ENCODE measurements at places on chromosomes 4 and X.
A peak's percentile ranks its signal among the peaks of the same experiment; 100 is the strongest.

GRCh38 chrX:132017431-132018185, 5.5 kb upstream of the STK26 start:
- DNase-seq = no peak

GRCh38 chr4:128342762-128343161, 55.1 kb upstream of the PGRMC2 start:
- DNase-seq = no peak

DNA sequence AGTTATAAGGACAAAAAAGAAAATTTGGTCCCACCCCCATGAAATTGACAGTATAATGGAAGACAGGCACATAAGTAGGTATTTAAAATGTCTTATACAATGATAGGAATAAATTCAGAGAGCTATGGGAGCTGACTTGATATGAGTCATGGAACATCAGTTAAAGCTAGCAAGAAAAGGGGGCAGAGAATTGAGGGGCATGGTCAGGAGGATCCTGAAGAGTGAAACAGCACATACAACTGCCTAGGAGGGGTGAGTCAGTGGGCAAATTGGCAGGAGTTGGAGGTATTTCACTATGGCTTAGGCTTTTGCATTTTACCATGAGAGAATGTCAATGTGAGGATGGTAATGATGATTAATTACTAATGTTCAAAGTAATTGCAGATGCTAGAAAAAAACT, 95.4 kb upstream of the BANK1 start:
- no peak for DNase-seq

DNA sequence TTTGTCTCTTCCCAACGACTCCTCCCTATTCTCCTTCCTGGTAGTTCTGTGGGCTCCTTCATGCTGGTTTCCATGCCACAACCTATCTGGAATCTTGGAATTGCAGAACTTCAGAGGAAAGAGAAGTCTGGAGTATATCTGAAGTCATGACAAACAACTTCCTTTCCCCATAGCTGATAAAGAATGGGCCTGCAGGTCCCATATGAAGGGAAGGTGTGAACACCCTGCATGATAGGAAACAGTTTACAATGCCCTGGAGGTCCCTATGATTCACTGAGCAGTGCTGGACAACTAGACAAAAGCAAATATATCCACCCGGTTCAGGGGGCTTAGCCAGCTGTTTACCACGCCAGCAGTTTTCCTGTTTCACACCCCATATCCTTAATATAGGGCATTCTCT, 19.4 kb downstream of the FAM9C start:
- no peak for DNase-seq

DNA sequence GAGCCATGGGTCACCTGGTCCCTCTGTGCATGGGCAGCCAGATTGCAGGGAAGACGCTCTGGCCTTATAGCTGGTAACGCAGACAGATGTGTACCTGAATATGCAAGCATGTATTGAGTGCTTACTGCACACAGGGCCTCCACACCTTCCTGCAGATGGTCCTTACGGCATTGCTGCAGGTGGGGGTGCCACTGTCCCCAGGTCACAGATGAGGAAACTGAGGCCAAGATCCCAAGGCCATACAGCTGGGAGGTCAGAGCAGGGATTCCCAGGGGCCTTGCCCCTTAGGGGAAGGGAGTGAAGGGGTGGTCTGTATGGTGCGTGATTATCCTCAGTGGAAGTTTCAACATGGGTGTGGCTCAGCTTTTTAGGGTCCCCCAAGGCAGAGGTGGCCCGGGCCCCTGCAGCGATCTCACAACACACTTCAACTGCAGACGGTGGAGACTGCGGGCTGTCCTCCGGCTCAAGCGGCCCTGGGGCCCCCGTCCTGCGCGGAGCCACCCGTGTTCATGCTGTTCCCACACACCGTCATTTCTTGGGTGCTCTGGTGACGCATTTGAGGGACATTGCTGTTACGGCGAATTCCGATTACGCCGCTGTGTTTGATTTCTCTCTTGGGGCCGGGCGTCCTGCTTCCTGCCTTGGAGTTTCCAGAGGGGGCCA, 8.1 kb downstream of the DOK7 start:
- DNase-seq = no peak

DNA sequence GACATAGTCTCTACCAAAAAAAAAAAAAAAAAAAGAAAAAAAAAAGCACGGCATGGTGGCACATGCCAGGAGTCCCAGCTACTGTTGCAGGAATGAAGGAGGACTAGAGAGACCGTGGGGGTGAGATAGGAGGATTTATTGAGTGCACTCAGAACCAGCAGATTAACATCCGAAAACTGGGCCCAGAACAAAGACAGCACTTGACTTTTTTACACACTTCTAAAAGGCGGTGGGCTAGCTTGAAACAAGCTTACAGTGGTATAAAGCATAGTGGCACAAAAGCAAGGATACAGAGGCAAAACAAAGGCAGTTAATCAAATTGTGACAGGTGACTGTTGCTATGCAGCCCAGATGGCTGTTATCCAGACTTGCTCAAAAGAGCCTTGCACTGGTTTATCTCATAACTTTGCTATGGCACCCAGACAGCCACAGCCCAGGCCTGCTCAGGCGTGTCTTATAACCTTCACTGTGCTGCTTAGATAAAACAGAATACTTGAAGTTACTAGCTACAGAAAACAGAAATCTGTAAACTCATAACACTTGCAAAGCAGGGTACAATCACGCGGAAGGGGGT, 9.9 kb upstream of the PI4K2B start:
- DNase-seq = no peak

- DNase-seq = no peak
Measured at GRCh38 chr4:80305466-80305865, 30.1 kb upstream of the CFAP299 start.

- no peak for DNase-seq
Measured at GRCh38 chr4:949656-950055, 17.4 kb downstream of the TMEM175 start.

GRCh38 chr4:7427831-7428260, 6.9 kb downstream of the PSAPL1 start:
- DNase-seq = no peak

DNA sequence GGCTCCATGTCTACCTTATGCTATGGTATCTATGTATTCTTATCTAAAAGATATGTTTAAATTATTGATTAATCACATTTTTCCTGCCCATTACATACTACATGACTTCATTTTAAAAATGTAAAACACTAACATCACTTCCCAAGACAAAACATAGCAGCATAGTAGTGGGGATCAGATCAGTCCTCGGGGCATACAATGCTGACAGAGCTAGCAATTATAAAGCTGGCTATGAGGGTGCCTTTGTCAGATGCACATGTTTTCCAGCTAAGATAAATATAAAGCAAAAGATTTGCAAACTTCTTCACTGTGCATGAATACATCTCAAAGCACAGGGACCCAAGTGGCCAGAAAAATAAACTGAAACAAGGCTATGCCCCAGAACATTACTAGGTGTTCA, 549.8 kb upstream of the INTU start:
- no peak for DNase-seq

- DNase-seq = no peak
Measured at GRCh38 chrX:54640736-54641135, 110.7 kb downstream of the GNL3L start.

GRCh38 chrX:85994797-85995196, 52.6 kb downstream of the CHM start:
- DNase-seq = no peak

DNA sequence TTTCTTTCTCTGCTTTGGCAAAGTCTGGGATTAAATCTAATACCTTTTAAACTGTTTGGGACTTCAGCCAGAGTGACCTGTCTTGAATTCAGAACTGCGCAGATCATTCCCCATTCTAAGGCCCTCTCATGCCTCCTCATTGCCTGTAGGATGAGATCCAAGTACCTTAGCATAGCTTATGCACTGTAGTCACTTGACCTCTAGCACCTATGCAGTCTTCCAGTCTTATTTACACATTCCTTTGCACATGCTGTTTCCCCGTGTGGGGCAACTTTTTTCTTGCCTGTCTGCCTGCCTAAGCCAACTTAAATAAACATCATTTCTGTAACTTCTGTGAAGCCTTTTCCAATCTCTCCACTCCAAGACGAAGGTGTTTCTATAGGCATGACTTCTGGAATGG, 68.4 kb downstream of the AR start:
- no peak for DNase-seq

GRCh38 chr4:176319704-176320339, at the start of gene SPCS3:
SPCS3 (plus strand) TSS chr4:176319966; CDS start chr4:176320077, 111 bp downstream.
- peak; percentile 94 for DNase-seq

DNA sequence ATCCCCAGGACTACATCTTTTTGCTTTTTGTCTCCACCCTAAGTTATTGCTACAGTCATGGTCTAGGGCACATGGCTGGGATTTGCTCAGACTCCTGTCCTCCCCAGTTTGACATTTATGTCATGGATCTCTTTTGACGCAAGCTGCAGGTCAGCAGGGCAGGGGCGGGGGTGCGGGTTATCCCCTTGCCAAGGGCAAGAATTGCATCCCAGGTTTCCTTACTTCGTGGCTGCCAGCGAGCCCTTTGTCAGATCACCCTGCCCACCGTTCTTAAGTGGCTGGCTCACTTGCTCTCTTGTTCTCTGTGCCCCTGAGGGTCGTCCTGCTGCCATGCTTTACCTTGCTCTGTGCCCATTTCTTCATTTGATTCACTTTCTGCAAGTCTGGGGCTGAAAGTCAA, 21.1 kb upstream of the UBA1 start:
- no peak for DNase-seq

DNA sequence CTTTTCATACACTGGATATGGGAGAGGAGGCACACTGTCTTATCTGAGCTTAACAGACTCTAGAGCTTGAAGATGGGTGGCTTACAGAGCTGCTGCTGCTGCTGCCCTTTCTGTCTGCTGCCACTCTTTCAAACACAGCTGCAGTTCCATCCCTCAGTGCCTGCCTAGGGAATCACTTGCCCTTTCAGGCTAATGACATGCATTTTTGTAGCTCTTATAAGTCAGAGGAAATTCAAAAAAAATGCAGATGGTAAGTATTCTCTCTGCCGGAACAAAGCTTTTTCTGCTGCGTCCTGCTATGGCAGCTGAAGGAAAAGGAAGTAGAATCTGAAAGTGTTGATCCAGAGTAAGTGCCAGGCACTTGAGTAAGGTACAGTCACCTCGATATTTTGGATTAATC, 460.4 kb upstream of the DIAPH2 start:
- no peak for DNase-seq

DNA sequence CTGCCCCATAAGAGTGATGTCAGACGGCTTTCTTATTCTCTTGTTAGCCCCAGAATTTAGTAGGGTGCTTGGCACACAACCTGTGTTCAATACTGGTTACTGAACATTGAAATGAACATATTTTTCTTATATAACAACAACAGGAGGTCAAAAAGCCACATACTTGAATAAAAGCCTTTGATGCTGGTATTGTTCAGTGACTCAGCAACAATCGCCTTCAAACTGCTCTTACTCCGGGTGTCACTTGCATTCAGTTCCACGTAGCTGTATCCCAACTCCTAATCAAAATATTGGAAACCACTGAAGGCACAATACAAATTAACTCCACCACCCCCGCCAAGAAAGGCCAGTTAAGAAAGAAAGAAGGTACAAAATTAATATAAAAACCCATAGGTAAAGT, 61.5 kb downstream of the RFC1 start:
- DNase-seq = no peak

DNA sequence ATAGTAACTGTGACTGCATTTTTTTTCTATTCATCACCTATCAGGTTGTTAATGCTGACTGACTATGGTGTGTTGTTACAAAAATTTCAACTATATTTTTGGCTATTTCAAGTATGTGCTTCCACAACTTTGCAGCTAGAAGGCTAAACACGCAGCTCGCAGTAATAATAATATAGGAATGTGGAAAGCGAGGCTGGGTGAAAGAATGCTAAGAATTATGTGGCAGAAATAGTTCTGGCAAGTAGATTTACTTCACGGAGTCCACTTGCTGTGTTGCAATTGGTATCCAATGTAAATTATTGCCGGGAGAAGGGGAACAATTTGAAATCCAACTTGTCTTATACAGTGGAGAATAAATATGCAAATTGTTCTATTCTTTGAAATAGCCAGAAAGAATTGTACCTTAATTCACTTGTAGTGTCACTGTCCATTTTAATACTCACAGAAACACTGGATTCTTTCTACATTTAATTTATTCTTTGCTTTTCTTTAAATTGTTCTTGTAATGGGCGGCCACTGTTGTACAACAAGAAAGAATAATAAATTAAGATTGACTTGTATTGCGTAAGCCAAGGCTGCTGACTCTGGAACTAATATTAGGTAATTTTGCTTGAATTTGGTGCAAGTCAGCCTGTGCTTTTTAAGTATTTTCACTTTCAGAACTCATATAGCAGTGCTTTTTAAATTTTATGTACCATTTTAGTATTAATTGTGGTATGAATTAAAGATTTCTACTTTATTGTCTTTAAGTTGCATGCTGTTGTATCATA, 154.9 kb downstream of the FRMPD4 start:
- DNase-seq = no peak

DNA sequence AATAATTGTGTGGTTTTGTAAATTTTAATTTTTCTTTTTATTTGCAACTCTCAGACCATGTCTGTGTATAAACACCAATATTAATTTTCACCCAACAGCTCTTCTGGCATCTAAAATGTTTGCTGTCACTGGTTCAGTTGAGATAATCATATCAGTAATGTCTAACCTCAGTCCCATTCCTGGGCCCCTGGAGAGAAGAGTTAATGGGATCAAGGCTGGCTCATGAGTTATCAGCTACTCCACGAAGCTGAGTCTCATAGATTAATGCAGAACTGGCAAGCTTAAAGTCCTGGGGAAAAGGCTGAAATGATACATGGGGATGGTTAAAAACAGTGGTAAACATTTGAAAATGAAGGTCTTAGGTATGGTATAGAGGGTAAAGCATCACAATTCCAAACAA, 28.4 kb upstream of the TSPAN5 start:
- no peak for DNase-seq

DNA sequence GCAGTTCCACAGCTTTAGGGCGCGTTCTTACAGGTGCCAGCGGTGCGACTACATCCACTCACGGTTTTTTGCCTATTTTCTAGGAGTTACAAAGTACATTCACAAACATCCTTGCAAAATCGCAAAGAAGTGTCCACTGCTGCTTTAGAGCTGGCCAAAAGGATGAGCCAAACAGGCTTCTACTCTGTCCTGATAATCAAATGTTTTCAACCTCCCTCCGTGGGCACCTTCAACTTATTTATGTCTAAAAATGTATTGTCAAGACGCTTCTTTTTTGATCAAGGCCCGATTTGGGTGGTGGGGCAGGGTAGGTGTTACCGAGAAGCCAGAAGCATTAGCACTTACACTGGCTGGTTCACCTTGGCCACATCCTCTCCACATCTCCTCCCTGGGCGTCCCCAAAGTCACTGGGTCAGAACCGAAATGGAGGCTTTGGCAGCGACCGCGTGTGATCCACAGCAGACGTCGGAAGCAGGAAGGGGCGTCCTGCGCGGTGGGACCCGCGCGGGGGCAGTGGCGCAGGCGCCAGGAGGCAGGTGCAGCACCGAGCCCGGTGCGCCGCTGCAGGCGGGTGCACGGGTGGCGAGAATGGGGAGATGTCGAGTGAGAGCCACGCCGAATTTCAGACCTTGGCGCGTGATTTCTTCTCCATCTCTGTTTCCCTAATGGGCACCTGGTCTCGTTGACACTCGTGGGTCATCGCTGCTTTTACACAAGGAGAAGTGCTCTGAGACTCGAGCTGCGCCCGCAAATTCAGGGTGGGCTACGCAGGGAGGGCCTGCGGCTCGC, 16.9 kb downstream of the NKX3-2 start:
- no peak for DNase-seq
